ENCODE measurements at places on chromosomes 3 and 15.

DNA sequence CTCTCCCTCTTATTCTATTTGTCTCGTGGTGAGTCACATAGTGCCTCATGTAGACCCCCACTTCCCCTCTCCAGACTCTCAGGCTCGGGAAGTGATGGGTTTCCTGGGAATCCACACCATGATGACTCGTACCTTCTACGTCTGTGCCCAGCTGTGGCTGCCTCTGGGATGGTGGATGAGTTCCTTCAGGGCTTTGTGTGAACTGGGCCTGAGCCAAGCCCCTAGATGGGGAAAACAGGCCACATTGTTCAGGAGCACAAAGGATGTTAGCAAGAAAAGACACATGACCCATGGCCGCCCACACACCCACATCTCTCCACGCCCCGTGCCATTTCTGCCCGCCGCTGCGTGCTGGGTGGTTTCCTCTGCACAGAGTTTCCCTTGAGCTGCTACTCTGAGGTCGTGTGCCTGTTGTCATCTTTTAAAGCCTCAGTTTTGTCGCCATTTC is 10.5 kb downstream of the ISG20 start:
- DNase-seq = peak; percentile 71

GRCh38 chr3:169901453-169901852 is 9.9 kb upstream of the SAMD7 start:
- no peak for DNase-seq

GRCh38 chr3:69986419-69986818 is 13.1 kb upstream of the SAMMSON start:
- DNase-seq = no peak

- no peak for DNase-seq
These were observed 1070.4 kb downstream of the ROBO1 start for GRCh38 chr3:78697426-78697825.

DNA sequence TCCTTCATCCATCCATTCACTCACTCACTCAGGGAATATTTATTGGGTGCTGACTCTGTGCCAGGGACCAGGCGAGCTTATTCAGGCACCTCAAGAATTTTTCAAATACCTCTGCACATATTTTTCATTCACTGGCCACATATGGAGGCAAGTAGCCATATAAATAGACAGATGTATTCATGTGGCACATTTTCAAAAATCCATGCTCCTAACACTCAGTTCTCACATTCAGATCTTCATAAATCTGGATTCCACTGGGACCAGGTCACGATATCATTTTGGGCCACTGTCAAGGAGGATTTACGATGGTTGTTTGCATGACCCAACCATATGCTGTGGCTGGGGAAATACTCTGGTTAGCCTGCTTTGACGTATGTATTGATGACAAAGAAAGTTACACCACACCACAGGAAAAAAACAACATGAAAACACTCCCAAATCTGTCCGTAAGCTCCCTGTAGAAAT is 241.8 kb upstream of the LRTM1 start:
- peak; percentile 95 for DNase-seq

DNA sequence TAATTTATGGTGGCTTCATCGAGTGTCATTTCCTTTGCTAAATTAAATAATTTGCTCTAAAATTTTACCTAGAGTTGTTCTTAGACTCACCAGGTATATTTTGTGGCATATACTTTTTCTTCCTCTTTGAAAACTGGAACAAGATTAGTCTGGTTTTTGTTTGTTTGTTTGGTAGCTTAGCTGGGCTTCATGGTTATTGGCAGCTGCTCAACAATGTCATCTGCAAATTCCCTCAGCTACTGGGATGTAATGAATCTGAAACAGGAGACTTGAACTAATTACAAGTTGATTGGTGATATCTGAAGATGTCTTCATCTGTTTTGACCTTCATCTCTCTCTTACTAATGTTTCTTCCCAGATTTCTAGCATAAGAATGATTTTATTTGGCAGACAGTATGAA is 270.5 kb upstream of the P2RY1 start:
- no peak for DNase-seq

DNA sequence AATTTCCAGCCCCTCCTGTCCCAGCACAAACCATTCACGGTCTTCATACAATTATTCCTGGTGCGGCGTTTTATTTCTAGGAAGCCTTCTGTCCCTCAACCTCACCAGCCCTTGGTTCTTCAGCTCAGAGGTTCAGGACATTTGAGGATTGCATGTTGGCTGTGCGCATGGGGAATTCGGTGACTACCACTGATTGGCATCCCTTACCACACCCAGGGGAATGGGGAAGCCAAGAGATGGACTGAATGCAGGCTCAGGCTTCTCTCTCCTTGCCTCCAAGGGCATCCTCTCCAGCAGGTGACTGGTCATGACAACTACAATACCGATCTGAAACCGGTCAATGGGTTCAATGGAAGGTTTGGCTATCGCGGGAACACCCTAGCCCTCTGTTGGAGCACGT is 153.8 kb downstream of the MTHFS start:
- DNase-seq = no peak

DNA sequence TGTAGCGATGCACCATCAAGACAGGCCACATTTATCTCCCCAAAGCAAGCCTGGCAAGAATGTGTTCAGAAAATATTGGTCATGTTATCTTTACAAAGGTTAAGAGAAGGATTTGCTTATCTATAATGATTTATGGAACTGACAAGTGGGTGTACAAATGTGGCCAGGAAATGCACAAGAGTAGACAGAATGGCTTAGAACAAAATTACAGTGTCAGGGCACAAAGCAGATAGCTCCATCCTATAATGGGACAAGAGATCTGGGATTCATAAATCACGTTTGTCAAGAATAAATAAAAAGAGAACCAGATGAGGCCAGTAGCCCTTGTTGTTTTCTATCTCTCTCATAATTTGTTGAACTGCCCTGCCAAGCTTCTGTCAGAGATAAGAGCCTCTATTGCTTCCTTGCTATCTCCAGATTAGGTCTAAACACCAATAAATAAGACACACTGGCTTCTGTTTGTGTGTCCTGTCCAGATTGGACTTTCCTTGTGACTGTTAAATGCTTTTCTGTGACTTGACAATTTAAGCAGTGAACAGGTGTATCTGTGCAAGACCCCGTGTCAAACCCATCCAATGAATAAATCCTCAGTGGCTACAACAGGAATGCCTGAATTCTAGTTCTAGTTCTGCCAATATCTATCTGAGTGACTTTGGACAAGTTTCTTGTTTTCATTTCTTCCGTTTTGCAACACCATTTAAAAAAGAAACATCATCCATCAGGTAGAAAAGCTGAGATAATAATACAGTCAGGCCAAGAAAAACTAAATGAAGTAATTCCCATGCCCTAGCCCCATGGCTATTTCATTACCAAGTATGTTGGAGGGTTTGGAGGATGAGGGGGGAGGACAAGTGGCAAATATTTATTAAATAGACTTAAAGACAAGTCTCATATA is 157.2 kb downstream of the DCLK3 start:
- peak; percentile 78 for DNase-seq

DNA sequence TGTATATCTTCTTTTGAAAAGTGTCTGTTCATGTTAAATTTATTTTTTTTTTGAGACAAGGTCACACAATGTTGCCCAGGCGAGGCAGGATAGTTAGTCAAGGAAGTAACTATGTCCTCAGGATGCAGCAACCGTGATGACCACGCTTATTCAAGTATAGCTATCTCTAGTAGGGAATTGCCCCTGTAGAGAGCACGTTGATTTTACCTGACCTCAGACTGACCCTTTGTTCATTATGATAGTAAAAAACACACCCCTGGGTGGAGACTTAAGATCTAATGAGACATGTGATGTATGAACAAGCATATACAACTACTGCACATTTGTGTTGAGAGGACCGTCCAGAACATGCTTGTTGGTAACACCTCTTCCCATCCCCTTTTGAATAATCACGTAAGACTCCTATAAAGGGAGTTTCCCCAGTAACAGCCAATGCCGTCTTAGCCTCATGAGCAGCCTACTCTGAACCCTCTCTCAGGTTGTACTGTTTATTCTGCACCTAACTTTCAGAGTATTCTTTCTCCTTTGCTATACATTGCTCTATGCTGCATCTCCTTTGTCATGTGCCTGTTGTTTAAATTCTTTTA is 32.9 kb downstream of the ZNF621 start:
- DNase-seq = no peak

DNA sequence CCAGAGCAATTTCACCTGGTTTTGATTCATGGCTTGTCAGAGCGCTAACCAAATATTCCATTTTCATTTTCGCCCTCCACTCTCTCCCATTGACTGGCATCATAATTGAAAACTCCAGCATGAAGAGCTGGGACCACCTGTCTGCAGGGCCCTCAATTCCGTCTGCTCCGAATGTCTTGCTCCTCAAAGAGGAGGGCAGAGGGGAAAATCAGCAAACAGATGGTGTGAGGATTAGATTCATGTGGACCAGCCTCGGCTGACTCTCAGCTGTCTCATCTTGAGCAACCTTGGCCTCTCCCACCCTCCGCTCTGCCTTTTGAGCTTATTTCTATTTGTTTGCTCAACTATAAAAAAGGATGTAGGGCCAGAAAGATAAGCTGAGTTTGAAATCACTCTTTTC is 512.2 kb upstream of the PPP2R3A start:
- DNase-seq = no peak

- DNase-seq = no peak
These were observed 188.3 kb upstream of the CNTN4 start for GRCh38 chr3:1910322-1910721.

DNA sequence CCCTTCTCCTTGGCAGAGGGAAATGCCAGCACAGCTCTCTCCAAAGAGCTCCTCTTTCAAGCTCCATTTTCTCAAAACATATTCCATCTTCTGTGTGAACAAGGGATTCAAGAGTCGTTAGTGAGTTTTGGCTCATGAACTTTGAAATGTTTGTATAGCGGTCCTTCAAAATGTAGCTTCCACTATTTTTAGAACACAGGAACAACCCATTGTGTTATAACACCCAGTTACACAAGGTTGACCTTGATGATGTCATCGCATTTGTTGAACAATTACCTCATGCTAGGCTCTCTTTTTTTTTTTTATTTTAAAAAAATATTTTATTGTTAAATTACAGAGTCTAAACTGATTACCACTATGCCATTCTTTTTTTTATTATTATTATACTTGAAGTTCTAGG is 251.7 kb downstream of the THSD4 start:
- no peak for DNase-seq

- no peak for DNase-seq
These were observed 45.0 kb upstream of the AKAP13 start for GRCh38 chr15:85335193-85335942.
